ENCODE measurements at places on chromosomes 6 and 20.

DNA sequence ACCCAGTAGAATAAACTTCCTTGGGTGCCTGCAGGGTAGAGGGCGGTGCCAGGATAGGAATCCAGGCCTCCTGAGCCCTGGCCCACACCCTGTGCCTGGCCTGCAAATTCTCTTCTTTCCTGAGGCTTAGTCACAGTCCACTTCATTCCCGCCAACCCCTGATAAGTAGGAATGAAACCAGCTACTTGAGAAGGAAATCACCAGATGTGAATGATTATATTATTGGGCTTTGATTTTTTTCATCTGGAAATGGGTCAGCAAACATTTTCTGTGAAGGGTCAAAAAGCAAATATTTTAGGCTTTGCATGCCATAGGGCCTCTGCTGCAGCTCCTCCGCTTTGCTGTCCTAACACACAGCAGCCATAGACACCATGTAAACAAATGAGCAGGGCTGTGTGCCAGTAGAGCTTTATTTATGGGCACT is 50.2 kb downstream of the STK35 start:
- no peak for DNase-seq

- DNase-seq: no peak
These were observed 103.0 kb downstream of the DLL1 start for GRCh38 chr6:170187669-170188566.

DNA sequence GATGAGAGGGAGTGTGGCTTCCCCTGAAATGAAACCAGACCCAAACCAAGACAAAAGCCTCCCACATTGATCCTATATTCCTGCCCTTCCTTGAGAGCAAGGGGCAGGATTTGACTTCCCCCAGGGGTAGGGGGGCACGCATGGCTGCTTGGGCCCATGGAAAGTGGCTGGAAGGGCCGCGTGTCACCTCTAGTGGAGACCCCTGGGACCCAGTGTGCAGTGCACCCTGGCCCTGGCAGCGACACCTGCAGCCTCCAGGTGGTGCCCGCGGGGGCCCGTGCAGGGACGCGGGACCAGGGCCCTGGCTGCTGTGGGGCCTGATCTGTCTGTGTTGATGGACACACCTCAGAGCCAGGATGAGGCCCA is 18.0 kb upstream of the SLCO4A1 start:
- DNase-seq: no peak

- no peak for DNase-seq
These were observed 167.9 kb upstream of the MAN1A1 start for GRCh38 chr6:119517428-119517827.

- no peak for DNase-seq
These were observed 988 bp downstream of the ECHDC1 start for GRCh38 chr6:127342296-127342945.

DNA sequence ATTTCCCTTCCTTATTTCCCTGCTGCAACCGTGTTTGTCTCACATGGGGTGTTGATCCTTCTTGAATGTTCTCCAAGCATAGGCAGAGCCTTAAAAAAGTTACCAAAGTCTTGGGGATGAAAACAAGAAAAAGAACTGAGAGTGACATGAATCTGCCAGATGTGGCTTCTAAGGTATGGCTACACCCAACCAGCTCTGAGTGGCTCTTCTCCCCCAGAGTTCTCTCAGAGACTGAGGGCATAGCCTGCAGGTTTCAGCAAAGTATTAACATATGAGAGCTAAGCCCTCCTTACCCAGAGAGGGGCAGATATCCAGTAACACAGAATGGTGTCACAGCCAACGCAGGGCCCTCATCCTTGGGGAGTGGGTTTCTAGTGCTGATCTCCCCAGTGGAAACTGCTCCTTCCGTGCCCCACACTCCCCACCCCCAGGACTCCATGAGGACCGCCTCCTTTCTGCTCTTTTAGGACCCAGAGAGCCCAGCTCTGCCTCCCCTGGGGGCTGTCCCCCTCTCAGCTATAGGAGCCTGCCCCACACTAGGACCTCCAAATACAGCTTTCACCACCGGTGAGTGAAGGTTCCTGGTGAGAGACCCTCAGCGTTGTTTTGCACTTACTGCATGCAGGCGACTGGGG is 23.3 kb upstream of the SGK2 start:
- no peak for DNase-seq

GRCh38 chr20:57094991-57095390 is 171.4 kb downstream of the BMP7 start:
- DNase-seq: no peak

GRCh38 chr6:26392932-26393636 is 9.0 kb upstream of the BTN3A1 start:
- no peak for DNase-seq

DNA sequence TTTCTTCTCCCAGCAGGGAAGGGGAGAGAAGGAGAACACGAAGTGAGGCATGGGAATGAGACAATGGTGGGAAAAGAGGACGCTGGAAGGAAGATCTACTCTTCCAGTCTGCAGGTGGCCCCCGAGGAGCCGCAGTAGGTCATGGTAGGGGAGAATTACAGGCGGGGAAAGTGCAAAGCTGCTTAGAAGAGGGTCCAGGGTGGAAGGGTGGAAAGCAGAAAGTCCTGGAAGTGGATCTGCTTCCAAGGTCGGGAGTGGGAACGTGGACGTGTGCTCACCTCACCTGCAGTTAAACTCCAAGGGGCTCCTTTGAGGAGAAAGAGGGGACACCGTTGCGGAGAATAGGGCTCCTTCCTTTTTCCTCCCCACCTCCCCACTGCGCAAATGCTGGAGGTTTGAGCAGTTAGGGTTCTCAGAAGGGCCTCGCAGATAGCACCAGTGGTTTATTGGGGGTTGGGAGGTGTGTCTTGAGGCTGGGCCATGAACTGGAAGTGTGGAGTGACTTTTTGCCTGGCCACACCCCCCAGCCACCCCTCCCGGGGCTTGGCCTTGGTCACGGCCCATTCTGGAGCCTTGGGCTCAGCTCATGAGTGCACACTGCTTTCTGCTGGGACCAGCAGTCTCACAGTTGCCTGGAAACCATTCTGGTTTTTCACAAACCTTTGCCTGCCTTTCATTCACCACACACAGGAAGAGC is 100.4 kb upstream of the MLN start:
- DNase-seq: peak; percentile 36

- DNase-seq: no peak
These were observed 955.4 kb upstream of the ADGRB3 start for GRCh38 chr6:67679566-67680296.

DNA sequence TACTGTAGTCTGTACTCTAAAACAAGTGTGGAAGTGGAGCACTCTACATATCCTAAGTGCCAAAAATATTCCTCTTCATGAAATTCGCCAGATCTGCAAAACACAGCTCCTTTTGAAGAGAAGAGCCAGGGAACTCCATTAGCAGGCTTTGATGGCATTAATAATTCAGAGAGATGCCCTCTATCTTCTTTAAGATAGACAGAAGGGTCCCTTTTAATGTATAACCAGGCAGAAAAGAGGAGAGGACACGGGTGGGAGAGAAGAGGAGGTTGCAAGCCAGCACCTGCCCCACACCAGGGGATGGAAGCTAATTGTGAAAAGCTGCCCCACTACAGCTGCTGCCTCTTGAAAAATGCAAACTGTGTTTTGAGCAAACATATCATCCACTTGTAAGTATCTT is 3.7 kb upstream of the RFPL4B start:
- no peak for DNase-seq

DNA sequence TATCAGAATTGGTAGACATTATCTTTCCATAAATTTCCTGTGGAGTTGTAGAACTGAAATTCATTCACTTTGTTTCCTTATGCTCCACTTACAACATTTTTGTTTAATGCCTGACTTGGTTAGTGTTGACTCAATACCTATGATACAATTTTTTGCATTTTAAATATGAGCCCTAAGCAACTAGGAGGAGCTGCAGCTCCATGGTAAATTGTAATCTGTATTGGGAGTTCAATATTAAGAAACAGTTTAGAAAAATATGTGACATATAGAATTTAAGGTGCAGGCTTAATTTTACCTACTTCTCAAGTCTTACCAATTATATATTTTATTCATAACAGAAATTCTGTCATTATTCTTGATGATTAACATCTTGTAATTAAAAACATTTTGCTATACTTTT is 868.3 kb downstream of the EYS start:
- no peak for DNase-seq

GRCh38 chr6:25056130-25056529 is 120.4 kb upstream of the RIPOR2 start:
- peak; percentile 47 for DNase-seq

GRCh38 chr6:8085053-8085511 is 17.3 kb downstream of the EEF1E1 start:
- no peak for DNase-seq

GRCh38 chr6:39929039-39929732 is 5.1 kb downstream of the MOCS1 start:
- DNase-seq: no peak

DNA sequence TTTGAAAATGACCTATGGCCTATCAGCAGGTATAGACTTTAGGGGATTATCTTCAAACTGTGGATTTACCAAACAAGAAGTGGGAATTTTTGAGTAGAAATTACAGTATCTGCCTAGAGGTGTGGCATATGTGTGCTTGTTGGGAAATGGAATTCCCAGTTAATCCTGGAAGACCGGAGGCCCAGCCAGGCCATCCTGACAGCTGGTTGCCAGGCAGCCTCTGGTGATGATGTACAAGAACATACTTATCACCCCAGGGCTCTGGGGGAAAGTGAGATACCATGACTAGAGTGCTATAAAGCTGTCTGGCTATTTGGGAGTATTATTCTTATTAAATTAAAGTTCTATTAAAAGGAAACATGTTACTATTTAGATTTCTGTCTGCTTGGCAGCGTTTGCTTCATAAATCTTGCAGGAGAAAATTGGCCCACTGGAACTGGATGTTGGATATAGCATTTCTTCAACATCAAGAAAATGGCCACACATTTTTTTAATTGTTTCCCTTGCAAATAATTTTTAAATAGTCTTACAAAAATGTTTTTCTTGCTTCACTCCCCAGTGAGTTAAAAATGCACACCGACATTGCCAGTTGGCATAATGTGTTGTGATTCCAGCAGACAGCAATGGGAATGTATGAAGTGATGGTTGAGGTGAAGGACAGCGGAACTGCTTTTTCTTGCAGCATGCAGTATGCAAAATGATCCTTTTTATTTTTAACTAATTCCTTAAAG is 187.8 kb downstream of the MYLK4 start:
- DNase-seq: no peak

DNA sequence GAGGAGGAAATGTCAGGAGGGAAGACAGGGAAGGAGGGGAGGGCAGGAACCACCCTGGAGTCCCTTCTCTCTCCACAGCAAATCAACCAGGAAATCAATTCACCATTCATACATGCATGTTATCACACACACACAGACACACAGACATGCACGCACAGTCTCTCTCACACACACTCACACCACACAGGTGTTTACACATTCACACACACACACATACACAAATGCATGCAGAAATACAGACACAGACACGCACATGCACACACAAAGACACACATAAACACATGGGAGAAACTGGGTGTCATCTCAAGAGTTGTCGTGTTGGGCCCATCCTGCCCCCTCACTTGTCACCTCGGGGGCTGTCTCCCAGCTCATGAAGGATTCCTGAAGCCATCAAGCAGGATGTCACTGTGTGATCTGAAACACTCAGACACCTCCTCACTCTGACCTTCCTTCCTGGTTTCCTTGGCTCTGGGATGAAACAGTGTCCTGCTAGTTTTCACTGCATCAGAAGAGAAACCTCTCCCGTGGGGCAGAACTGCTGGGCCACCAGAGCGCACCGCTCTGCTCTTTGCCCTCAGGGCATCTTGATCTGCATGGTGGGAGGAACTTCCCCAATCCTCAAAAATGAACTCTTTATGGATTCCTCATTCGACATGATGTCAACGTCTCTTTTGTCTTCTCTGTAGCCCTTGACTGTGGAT is 9.2 kb downstream of the RAET1G start:
- no peak for DNase-seq

GRCh38 chr20:58647796-58648501 is 3.1 kb upstream of the STX16 start:
- DNase-seq: no peak

GRCh38 chr6:72709431-72709830 is 87.6 kb downstream of the KCNQ5 start:
- no peak for DNase-seq

GRCh38 chr6:2793534-2794151 is 28.4 kb downstream of the WRNIP1 start:
- no peak for DNase-seq

- no peak for DNase-seq
These were observed 212.9 kb upstream of the TBX18 start for GRCh38 chr6:84977363-84977705.

- DNase-seq: peak; percentile 46
These were observed 3.4 kb upstream of the BHLHE23 start for GRCh38 chr20:63009988-63010769.
